ENCODE measurements at places on chromosomes 4 and X.

DNA sequence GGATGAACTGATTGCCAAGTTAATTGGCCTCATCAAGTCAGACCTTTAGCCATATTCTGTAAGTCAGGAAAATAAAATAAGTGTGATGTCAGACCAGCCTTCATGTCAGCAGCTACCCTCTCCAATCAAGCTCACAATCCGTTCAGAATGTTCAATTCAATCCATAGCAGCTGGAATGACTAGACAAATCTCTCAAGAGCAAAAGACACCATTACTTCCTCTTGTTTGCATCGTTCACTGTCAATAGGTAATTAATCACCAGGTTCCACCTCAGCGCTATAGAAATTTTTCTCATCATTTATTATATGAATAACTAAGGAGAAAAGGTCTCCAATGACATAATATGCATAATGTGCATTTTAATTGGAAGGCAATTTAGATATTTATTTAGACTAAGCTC, 321.0 kb upstream of the GRIA3 start:
- no peak for DNase-seq

- no peak for DNase-seq
These were observed 580.8 kb downstream of the CENPC start for GRCh38 chr4:66964467-66964866.

- no peak for DNase-seq
These were observed 196.5 kb upstream of the SLC7A11 start for GRCh38 chr4:138438608-138439007.

DNA sequence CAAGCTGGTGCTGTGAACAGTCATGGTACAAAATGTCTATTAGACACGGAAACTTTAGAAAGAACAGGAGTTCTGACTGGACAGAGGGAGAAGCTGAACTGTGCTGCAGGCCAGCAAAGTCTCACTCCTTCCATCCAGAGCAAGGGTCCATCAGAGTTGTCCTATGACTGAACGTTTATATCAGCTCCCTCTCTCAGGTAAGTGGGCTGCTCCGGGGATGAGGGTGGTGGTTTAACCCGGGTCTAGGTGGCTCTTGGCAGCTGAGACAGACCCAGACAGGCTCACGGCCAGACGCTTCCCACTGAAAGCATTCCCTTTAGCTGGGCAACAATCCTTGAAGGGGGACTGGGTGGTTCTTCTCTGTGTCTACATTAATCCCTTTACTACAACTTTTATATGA, 385.0 kb upstream of the SMIM31 start:
- no peak for DNase-seq

GRCh38 chrX:63764946-63765345, 20.1 kb downstream of the ARHGEF9 start:
- DNase-seq, result no peak

GRCh38 chrX:40145923-40146261, 48.1 kb upstream of the BCOR start:
- no peak for DNase-seq

GRCh38 chr4:138686106-138686835, 329.3 kb upstream of the NOCT start:
- no peak for DNase-seq

GRCh38 chr4:11293866-11294265, 134.8 kb downstream of the HS3ST1 start:
- DNase-seq, result no peak

- DNase-seq, result no peak
These were observed 301.1 kb downstream of the FRMPD4 start for GRCh38 chrX:12439416-12439815.

GRCh38 chr4:31175242-31175910, 455.2 kb downstream of the PCDH7 start:
- no peak for DNase-seq

- no peak for DNase-seq
These were observed 537 bp downstream of the RBM10 start for GRCh38 chrX:47145395-47146120.

DNA sequence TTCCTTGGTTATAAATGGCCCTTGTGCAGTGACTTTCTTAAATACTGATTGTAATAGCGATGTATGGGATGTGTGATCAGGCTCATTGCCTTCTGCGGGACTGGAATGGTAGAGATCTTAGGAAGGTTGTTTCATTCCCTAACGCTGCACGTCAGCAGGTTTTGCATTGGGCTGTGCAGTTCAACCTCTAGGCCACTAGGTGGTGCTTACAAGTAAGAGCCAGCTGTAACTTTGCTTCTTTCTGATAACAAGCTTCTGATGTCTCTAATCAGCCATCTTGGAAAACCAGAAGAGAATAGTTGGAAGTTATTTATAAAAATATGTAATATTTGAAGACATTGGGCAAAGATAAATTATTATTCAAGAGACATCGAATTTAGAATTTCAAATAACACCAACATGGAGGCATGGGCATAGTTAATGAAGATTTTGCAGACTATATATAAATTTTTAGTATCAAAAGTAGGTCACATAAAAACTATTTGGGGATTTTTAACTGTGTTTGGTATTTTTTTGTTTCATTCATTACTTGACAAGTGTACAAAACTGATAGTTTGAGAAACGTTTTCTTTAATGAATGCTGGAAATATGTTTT, 339.7 kb upstream of the PCDH7 start:
- DNase-seq, result no peak

DNA sequence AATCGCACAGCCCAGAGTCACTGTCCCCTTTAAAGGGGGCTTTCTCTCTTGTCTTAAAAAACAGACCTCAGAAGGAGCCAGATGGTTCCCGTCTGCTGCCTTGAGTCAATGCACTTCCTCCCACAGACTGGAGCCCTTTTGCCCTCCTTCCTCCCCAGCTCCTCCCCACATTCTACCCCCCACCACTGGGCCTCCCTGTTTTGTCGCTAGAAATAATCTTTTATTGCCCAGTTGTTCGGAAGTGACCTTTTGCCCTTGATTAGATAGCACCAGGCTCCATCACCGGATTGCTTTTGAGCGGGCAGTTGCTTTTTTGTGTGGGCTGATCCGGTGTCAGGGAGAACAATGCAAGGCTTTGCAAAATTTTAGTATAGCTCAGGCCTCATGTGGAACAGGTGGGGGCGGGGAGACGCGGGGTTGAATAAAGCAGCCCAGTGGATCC, 47.7 kb downstream of the SPRY1 start:
- DNase-seq, result no peak

- no peak for DNase-seq
These were observed 211.4 kb downstream of the MID1IP1 start for GRCh38 chrX:39012621-39013111.

Data from stimulated activated CD4-positive, alpha-beta T cell treated with anti-CD3 and anti-CD28 coated beads, TNF-alpha, amount 100 ng/mL, for 4 hours (primary cell).